Small intestine (tissue), 16 donors: ENCODE measurements at places on chromosomes 2 and 18. TPM values are rescaled to one million over a fixed set of nuclear protein-coding genes. Genes with fewer than 3 reads are reported as not detected.

Gene NT5C1B
- polyA plus RNA-seq = not detected

Gene DCAF17
- 5.6 TPM for polyA plus RNA-seq

Gene FNDC4
- polyA plus RNA-seq = 5.8 TPM

Gene ARHGEF4
- polyA plus RNA-seq = 0.22 TPM

Gene MRPS9
- 30.6 TPM for polyA plus RNA-seq

Gene KHK
- polyA plus RNA-seq = 643 TPM

Gene PLCD4
- polyA plus RNA-seq = not detected

Gene GALNT14
- 8.2 TPM for polyA plus RNA-seq

Gene EVX2
- polyA plus RNA-seq = not detected

Gene MFSD6
- polyA plus RNA-seq = 5.9 TPM

Gene CKAP2L
- not detected for polyA plus RNA-seq

Gene LTBP1
- 9.7 TPM for polyA plus RNA-seq

Gene HOXD13
- not detected for polyA plus RNA-seq

Gene RAB6C
- not detected for polyA plus RNA-seq

Gene AQP4
- 0.03 TPM for polyA plus RNA-seq

Gene HOXD12
- not detected for polyA plus RNA-seq

Gene REG1B
- 3,920 TPM for polyA plus RNA-seq

Gene FEV
- 5.7 TPM for polyA plus RNA-seq

Gene TUBB8B
- polyA plus RNA-seq = not detected

Gene GPR17
- 0.18 TPM for polyA plus RNA-seq

Gene VSNL1
- polyA plus RNA-seq = 0.07 TPM

Gene DSG1
- polyA plus RNA-seq = 0.13 TPM

Gene LGALSL
- polyA plus RNA-seq = 28.6 TPM

Gene ATP8B1
- 25.5 TPM for polyA plus RNA-seq

Gene CYP26B1
- 0.81 TPM for polyA plus RNA-seq

Gene TCF23
- polyA plus RNA-seq = 0.03 TPM

Gene PCARE
- polyA plus RNA-seq = not detected

Gene MFF
- 78.9 TPM for polyA plus RNA-seq

Gene MRO
- 6.2 TPM for polyA plus RNA-seq

Gene CYTIP
- 19.8 TPM for polyA plus RNA-seq

Gene FN1
- 302 TPM for polyA plus RNA-seq

Gene SLC16A14
- polyA plus RNA-seq = 0.27 TPM

Gene AP1S3
- 5.0 TPM for polyA plus RNA-seq

Gene TLX2
- 1.5 TPM for polyA plus RNA-seq

Gene HOXD9
- 1.9 TPM for polyA plus RNA-seq

Gene COPS8
- 18.9 TPM for polyA plus RNA-seq

Gene SERPINB2
- 0.03 TPM for polyA plus RNA-seq

Gene ARPC2
- polyA plus RNA-seq = 288 TPM

Gene GPC1
- 2.7 TPM for polyA plus RNA-seq

Gene CCDC141
- 0.27 TPM for polyA plus RNA-seq

Gene WDR35
- polyA plus RNA-seq = 0.45 TPM

Gene ANKRD62
- polyA plus RNA-seq = not detected

Gene CCDC178
- 0.52 TPM for polyA plus RNA-seq

Gene LHCGR
- polyA plus RNA-seq = 0.04 TPM

Gene FBLN7
- 1.4 TPM for polyA plus RNA-seq

Gene ATF2
- polyA plus RNA-seq = 11.6 TPM

Gene ANKRD30BL
- polyA plus RNA-seq = not detected
